Sciatic nerve (tissue), 2 donors: ENCODE measurements at places on chromosomes 1 and 21. TPM values are rescaled to one million over a fixed set of nuclear protein-coding genes. Genes with fewer than 3 reads are reported as not detected.

GRCh38 chr1:221477252-221477651, 264.6 kb downstream of the DUSP10 start:
- no peak for DNase-seq

- no peak for DNase-seq
These were observed 18.3 kb downstream of the HOOK1 start for GRCh38 chr1:59833022-59833421.

GRCh38 chr1:202063093-202063492, 52.7 kb downstream of the ELF3 start:
- DNase-seq = no peak

DNA sequence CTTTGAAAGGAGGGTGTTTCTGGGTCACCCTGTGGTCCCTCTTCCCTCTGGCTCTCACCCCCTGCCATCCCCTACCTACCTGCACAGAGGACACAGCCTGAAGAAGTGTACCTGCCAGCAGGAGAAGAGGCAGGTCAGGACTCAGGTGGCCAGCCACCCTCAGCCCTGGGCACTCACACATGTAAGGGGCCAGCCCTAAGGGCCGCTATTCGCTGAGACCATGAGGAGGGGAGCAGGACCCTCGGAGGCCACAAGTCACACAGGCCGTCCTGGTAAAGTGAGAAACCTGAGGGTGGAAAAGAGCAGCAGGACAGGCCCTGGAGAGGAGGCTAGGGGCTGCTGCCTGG, 1.2 kb downstream of the ZNF692 start:
- DNase-seq = no peak

DNA sequence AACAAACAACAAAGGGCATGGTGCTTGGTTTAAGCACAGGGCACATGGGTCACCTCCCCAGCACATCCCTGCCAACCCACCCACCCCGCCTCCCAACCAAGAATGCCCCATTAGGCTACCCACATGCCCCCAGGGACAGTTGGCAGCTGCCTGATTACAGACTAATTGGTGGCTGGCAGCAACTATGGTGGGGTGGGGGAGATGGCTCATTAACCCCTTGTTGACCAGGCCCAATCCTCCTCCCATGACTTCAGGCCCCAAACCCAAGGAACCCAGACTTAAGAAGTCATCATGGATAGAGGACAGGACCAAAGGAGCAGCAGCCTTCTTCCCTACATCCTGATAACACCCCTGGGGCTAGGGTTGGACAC, 1.3 kb downstream of the RIMS3 start:
- DNase-seq = no peak

The IVL gene
- total RNA-seq = not detected

The CHRM3 gene
- 1.4 TPM for total RNA-seq

The ARTN gene
- total RNA-seq = 0.94 TPM

The APH1A gene
- 87.4 TPM for total RNA-seq

The FMO2 gene
- total RNA-seq = 58.3 TPM

The EVA1C gene
- 65.8 TPM for total RNA-seq
